AG20443 (cell line): ENCODE measurements at places on chromosomes 6 and 20.
A peak's percentile ranks its signal among the peaks of the same experiment; 100 is the strongest.

GRCh38 chr6:168106633-168107005 is 27.6 kb upstream of the FRMD1 start:
- DNase-seq: peak; percentile 37

DNA sequence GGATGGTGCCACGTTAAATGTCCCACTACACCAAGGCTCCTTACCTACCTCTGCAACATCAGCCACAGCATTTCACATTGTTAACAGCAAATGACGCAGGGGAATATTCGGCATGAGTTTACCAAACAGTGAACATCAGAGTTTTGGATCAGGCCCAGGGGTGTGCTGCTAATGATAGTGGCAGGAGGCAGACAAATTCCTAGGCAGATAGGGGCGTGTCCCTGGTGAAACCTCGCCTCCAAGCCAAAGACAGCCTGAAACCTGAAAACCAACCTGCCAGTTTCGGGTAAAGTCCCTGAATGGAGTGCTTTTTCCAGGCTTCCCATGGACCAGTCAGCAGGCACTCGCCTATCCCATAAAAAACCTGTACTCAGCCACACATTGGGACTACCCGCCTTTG is 133.6 kb downstream of the SH3BGRL2 start:
- no peak for DNase-seq

DNA sequence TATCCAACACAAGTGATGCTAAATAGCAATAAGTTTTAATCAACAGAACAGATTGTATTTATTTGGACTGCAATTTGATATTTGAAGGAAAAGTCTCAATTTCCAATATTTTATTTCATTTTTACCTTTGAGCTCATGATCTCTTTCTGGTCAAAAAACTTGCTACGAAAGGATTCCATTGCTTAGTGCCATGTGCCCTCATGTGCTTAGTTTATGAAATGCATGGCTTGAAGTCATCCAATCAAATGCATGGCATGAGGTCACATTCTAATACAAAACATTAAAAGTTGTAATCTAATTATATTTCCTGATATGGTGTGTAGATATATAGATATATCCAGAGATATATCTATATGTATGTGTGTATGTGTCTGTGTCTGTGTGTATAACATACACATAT is 321.2 kb upstream of the ADGRB3 start:
- DNase-seq: no peak

DNA sequence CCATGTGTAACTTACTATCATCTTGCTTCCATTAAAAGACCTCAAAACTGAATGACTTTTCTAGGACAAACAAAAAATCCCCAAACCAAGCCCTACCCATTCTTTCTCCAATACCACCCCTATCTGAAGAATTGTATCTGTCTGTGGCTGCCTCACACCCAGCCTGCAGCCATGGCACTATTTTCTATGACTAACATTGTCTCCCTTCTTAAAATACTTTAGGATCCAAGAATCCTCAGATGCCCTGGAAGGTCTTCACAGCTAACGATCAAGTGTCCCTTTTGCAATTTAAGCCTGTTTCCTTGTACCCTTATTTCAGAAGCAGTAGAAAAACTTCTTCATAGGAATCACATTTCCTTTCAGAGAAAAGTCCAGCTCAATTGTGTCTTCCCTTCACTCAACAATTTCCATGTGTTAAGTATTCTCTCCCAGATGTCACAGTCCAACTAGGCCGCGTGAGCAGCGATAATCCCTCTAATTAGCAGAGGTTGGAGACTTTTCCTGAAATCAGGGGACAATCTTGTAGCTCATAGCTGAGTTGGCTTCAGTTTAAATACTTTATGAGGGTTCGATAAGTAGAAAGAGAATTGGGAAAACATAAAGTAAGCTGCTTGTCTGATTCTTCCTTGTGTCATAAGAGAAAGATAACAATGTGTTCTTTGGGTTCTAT is 5.2 kb upstream of the MEP1A start:
- no peak for DNase-seq

- DNase-seq: no peak
Observed at GRCh38 chr6:127475823-127476176, 16.6 kb upstream of the KIAA0408 start.

- DNase-seq: no peak
Observed at GRCh38 chr6:128241216-128241615, 279.2 kb downstream of the PTPRK start.

- DNase-seq: no peak
Observed at GRCh38 chr6:12527339-12527738, 189.2 kb upstream of the PHACTR1 start.

GRCh38 chr20:53943522-53944291 is 126.7 kb downstream of the BCAS1 start:
- DNase-seq: peak; percentile 48

DNA sequence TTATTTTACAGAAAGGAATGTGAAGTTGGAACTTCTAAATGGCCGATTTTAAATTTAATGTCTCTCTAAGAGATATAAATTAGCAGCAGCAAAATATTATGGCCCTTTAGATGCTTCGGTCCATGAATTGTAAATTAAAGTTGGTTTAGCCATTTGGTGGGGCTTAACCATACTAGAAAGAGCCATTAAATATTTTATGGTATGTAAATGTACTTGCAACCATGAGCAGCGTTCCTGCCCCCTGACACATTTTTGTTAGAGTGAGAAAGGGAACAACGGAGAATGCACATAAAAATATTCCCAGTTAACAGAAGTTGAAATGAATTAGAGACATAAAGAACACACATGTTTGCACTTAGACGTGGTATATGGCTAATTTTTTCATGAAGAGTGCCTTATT is 237.9 kb downstream of the MYLK4 start:
- no peak for DNase-seq

- no peak for DNase-seq
Observed at GRCh38 chr6:84977363-84977705, 212.9 kb upstream of the TBX18 start.

GRCh38 chr6:100267721-100268123 is 197.0 kb downstream of the SIM1 start:
- peak; percentile 20 for DNase-seq

DNA sequence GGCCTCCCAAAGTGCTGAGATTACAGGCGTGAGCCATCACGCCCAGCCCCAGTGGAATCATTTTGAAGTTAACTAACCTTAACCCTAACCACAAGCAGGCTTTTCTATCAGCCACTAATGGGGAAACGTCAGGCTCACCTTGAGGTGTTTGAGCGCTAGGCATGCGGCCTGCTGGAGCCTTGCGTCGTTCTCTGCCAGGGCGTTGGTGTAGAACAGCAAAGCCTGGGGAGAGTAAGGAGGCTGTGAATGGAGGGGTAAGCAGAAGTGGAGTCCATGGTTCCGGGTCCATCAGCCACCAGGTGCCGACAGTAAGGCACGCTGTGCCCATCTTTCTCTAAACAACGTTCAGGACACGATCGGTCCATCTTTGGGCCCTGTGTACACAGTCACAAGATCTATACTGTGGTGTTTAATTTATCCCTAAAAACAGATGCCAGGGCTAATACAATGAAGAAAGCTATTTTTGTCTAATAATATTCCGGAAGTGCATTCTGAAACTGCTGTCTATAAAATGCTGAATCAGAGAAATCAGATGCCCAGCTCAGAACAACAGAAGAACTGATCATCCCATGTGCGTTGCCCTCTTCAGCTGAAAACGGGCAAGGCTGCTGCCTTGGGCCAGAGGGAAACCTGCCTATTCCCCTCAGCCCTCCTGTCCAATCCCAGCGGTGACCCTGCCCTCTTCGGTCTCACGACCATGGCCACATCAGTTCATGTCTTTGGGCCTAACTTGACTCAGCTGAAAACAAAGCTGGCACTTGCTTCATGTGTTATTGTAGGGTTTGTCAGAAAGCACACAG is 79.6 kb downstream of the PTPN1 start:
- no peak for DNase-seq

GRCh38 chr6:88133718-88134117 is 32.4 kb downstream of the CNR1 start:
- no peak for DNase-seq

DNA sequence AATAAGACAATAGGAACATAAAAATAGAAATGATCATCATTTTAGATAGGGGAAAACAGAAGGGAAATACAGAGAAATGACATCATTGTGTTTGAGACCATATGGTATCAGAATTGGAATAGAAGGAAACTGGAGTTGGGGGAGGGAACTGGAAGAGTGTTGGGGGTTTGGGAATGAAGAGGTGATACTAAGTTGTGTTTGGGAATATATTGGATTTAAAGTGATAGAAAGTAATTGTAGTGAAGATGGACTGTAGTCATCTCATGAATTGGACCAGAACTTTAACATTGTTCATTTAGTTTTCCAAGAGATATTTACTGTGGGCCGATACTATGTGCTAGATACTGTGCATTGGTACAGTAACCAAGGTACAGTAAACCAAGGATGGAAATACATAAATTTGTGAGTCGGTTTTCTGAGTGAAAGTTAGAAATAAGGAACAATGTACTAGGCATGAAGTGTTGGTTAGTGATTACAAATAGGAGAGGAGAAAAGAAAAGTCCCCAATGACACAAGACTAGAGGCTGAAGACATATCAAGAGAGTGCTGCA is 32.3 kb downstream of the KCNQ5 start:
- DNase-seq: no peak

- no peak for DNase-seq
Observed at GRCh38 chr20:20060234-20060998, 8.1 kb downstream of the CFAP61 start.

DNA sequence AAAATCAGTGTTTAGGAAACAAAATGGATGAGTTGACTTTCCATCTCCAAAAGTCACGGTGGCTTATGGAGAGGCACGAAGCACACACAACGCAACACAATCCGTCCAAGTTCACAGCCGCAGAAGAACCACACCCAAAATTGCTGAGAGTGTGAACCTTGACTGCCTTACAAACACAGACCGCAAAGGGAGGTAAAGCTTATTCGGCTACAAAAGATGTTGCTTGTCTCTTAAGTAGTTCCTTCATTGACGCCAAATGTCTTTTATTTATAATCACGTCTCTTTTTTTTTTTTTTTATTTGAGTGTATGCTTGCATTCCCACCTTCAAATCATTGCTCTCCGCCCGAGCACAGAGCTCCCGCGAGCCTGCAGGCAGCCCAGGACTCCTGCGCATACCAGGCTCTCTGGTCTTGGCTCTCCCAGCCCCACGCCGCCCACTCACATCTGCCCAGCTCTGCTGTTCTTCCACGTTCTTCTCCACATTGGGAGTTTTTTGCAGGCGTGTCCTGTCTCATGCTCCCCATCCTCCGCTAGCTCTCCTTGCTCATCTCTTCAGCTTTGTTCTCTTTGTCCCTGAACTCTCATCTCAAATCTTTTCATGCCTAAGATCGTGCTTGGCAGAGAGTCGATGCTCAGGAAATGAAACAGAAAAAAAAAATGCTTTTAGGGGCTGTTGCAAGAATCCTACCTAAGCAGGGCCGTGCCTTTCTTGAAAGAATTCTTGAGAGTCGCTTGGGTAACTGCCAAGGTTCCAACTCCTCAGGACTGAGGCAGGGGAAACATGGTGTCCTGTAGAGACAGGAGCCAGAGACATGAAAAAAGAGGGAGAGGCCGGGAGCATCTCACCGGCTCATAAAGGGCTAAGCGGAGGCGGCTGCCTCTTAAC is 25.8 kb downstream of the LY86 start:
- peak; percentile 50 for DNase-seq

GRCh38 chr6:73339340-73339739 is 14.7 kb downstream of the DPPA5 start:
- no peak for DNase-seq

GRCh38 chr6:160408528-160408927 is 60.4 kb downstream of the SLC22A3 start:
- no peak for DNase-seq

- no peak for DNase-seq
Observed at GRCh38 chr6:111806561-111807497, 66.4 kb downstream of the FYN start.

DNA sequence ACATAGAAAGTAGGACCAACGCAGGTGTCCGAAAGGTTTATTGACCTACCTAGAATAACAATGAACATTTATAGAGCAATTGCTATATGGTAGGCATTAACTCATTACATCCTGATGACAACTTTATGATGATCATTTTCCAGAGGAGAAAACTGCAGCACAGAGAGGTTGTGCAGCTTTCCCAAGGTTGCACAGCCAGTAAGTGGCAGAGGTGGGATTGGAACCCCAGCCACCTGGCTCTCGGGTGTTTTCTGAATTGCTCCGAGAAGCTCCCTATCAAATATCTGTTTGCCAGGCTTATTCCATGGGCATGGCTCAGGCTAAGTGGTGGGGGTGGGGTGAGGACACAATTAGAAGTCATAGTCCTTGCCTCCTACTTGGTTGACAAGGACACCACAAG is 24.1 kb upstream of the NFATC2 start:
- no peak for DNase-seq

DNA sequence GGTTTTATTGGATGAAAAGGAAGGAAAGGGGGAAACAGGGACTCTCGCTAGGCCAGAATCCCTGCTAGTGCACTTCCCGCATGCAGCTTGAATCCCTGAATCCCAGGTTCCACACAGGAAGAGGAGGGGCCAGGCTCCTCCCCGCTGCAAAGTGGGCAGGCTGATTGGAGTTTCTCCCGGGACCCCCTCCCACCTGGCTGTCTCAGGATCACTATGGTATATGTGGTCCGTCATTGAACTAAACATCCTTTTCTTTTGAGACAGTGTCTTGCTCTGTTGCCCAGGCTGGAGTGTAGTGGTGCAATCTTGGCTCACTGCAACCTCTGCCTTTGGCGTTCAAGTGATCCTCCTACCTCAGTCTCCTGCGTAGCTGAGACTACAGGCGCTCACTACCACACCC is 70.7 kb downstream of the FAM50B start:
- DNase-seq: no peak
